ENCODE measurements at places on chromosomes 1 and 21.

DNA sequence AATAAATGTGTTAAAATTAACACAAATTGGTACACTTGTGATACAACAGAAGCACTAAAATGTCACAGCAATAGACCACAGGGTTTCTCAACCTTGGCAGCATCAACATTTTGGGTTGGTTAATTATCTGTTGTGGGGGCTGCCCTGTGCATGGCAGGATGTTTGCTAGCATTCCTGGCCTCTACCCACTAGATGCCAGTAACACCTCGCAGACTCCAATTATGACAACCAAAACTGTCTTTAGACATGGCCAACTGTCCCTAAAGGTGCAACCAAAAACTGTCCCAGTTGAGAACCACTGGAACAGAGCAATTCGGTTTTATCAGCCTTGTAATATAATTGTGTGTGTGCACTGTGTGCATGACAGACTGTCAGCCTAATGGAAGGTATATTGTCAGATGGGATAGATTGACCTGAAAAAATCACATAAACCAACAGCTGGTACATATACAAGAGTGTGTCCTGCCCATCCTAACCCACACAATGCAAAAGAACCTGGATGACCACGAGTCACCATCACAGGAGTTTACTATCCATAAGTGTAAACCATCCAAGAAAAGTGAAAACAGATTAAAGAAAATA, 13.5 kb upstream of the ERG start:
- DNase-seq = peak; percentile 19

DNA sequence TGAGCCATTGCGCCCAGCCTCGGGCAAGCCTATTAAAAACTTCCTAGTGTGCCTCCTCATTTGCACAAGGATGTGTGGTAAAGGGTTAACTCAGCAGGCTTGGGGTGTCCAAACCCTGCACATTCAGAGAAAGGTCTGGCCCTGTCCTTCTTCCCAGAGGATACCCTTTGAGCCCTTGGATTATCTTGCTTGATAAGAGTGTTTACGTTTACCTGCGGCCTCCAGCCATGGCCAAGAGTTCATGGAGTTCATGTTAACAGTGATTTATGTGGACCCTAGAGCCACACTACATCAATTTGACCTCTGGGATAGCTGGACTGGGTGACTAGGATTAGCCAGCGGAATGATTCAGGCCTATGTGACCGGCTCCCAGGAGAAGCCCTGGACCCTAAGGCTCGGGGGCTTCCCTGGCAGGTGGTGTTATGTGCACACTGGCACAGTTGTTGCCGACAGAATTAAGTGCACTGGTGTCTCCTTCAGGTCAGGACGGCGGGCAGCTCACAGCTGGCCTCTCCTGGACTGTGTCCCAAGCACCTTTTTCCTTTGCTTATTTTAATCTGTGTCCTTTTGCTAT, 7.7 kb upstream of the TCP10L start:
- DNase-seq = no peak

GRCh38 chr1:6961905-6962477, 176.7 kb downstream of the CAMTA1 start:
- DNase-seq = no peak

DNA sequence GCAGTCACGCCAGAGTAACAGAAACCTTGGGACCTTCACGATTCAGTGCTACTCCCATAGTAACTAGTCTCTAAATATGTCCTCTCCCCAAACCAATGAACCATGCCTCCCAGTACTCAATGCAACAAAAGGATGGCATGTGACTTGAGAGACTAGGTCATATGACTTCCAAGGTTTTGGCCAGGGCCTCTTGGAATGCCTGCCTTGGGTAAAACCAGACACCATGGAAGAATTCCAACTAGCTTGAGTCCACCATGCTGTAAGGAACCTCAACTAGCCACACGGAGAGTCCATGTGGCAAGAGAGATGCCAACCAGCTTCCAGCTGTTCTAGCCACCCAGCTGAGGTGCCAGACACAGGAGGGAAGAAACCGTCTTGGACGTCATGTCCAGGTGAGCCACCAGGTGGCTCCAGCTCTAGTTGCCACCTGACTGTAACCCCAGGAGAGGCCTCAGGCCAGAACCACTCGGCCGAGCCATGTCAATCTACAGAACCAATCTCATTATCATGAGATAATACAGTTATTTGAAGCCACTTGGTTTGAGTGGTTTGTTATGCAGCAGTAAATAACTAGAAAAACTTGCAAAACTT, 115.0 kb downstream of the SYF2 start:
- DNase-seq = no peak

DNA sequence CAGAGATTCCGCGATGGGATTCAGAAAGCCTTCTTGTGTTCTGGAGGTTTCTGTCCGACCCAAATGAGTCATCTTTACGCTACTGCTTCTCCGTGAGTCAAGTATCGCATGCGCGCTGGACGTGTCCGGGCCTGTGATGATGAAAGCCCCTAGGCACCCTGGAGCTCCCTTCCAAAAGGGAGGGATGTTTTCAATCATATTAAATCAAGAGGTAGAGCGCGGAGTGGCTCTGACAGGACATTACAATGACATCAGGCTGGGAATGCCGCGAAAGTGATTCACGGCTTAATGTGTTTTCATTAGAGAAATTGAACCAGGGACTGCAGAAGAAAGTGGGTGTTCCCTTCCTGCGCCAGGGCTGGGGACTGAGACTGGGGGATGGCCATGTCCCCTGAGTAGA, 48.5 kb downstream of the AJAP1 start:
- DNase-seq = no peak

DNA sequence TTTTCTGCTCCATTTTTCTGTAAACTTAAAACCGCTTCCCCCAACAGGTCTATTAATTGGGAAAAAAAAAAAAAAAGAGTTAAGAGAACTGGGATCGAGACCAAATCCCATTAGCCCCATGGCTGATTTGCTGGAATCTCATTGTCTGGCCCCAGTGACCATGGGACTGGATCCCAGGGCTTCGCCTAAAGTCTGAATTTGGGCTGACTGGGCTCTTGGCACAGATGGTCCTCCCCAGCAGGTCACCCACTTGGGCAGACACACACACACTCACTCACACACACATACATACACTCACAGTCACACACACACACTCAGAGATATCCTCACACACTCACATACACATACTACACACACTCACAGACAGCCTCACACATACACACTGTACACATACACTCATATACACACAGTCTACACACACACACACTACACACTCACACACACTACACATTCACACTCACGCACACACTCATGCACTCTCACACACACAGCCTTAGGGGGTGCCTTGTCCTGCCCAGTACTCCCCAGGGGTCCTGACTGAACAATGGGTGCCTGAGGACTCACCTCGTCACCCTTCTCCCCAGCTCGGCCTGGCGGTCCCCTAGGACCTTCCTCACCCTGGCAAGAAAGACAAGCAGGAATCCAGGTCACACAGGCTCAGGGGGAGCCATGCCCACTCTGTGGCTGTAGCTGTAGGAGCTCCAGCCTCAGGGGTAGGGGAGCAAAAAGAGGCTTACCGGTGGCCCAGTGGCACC, 7.5 kb downstream of the COL9A2 start:
- DNase-seq = no peak

GRCh38 chr1:187844313-187844712, 1015.6 kb downstream of the PLA2G4A start:
- no peak for DNase-seq

DNA sequence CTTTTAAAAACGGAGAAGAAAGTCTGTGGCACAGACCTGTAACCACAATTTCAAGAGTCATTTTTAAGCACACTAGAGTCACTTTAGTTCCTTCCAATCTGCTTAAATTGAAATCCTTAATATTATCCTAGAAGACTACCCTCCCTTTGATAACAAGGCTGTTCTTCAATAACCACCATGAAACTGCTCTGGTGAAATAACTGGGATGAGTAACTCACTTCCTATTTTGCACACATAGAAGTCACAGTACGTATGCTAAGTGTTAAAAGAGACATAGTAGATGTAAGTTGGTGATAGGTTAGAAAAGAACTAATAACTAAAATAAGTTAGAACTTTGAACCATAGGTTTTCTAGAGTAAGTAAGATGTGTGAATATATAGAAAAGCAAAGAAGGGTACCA, 107.8 kb downstream of the NME7 start:
- no peak for DNase-seq

- DNase-seq = no peak
Measured at GRCh38 chr1:76105372-76105771, 30.8 kb downstream of the ST6GALNAC3 start.

DNA sequence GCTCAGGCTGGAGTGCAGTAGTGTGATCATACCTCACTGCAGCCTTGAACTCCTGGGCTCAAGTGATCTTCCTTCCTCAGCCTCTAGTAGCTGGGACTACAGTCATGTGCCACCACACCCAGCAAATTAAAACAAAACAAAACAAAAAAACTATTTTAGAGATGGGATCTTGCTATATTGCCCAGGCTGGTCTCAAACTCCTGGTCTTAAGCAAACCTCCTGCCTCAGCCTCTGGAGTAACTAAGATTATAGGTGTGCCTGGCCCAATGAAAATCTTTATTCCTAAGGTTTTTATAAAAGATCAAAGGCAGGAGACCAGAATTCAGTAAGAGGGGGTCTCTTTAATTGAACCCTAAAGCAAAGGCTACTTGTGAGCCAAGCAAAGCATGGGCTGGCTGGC, 10.1 kb downstream of the INAVA start:
- DNase-seq = no peak

DNA sequence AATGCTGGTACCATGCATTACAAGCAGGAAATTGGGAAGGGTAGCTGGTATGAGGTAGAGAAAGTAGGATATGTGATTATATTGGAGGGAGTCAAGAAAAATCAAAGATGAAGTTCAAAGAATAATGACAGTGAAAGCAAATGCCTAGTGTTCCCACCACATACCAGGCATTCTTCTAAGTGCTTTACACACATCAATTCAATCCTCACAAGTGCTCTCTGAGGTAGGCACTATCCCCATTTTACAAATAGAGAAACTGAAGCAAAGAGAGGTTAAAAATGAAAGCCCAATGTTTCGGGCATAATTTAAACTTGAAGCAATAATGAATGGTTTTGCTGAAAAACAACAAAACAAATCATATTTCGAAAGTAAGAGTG, 40.1 kb upstream of the MCOLN3 start:
- DNase-seq = no peak

- no peak for DNase-seq
Measured at GRCh38 chr21:38631676-38632075, 133.4 kb upstream of the ERG start.
